ENCODE measurements at places on chromosomes 3 and 15.

GRCh38 chr3:133871368-133872090 is 24.2 kb downstream of the RAB6B start:
- no peak for DNase-seq

DNA sequence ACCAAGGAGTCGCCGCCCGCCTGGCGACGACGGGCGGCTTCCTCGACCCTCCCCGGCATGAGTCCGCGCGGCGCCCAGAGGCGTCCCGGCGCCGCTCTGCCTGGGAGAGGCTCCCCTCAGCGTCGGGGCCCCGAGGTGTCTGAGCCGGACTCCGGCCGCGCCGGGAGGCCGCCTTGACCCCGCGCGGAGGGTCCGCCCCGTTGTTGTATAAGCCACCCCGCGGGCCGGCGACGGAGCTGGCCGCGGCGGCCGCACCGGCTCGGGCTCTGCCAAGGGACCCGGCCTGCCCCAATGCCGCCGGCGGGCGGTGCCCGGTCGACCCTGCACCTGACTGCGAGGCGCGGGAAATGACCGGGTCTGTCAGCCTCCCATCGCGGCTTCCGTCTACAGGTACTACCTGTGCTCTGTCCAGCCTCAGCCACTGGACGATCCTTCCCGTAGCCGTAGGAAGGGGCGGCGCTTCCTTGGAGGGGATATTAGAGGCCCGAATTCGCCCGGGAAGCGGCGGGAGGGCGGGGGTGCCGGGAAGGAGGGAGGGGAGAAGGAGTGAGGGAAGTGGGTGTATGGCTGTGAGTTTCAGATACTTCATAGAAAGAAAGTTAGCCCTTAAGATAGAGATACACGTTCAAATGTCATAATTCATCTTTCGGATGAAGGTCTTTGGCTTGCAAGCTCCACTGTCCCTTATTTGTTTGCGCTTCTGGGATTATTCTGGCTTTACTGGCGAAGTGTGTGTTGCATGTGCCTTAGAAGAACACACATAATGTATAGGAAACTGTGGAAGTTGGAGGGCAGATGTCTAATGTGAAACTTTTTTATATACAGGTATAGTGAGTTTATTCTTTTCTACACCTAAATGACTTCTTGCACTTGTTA is 620 bp downstream of the ABHD5 start:
- peak; percentile 80 for DNase-seq

GRCh38 chr15:61715082-61715481 is 345.2 kb downstream of the VPS13C start:
- DNase-seq, result no peak

DNA sequence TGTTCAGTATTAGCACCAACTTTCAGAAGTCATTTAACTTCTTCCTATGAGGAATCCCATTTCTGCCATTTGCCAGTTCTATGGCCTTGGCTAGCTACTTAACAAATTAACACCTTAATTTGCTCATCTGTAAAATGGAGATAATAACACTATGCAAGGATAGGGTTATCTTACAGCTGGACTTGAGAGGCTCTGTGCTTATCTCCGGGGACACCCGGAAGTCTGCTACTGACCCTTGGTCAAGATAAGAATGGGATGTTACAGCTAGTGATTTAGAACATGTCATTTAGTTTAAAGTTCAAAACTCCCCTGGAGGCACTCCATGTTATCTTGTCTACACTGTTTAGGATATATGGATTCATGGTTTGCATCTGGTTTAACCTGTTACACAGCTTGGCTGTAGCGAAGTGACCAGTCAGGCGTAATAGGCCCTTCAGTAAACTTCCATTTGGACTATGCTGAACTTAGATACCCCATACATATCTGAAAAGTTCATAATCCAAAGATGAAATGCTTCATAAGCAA is 156.0 kb upstream of the CD96 start:
- no peak for DNase-seq

GRCh38 chr15:90760661-90761232 is 43.6 kb downstream of the BLM start:
- no peak for DNase-seq

- no peak for DNase-seq
Observed at GRCh38 chr3:139016430-139017048, 4.2 kb downstream of the PRR23B start.

DNA sequence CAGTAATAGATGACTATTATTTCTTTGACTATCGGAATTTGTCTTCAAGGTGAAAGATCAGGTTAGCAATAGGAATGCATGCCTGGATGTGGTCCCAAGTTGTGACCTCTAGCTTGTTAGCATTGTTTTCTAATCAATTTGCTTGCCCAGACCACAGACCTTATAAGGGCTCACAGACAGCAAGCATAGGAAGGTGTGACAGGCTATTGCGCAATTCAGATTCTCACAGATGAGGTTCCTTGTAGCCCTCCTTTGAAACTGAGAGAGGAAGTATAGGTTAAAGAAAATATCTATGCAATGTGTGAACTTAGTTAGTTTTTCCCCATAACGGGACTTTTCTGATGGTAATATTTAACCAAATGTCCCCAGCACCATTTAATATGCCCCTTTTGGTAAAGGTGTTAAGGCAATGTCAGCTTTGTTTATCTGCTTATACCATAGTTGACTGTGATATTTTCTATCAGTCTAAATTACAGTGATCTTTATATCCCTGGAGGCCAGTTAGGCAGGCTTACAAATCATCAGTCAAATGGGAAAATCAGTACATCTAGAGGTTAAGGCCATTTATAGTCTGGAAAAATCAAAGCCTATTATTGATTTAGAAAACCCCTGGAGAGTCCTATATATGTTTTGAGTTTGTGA is 168.1 kb upstream of the MBNL1 start:
- DNase-seq, result no peak

DNA sequence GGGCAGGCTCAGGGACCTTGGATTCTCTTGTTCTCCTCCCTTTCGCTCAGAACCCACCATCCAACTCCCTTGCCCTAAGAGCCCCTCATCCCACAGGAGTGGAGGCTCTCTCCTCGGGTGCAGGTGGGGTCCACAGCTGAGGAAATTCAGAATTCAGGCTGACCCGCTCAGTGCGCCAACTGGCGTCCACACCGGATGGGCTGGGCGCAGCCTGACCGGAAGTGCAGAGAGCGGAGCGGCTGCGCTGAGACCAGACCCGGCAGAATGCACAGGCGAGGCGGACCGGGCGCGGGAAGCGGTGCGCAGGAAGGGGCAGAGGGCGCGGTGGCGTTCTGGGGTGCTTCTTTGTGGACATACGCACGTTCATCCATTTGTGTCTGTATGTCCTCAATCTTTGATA is 210.4 kb upstream of the NDN start:
- no peak for DNase-seq

GRCh38 chr3:61673651-61674050 is 112.3 kb downstream of the PTPRG start:
- no peak for DNase-seq

- no peak for DNase-seq
Observed at GRCh38 chr3:171753025-171753472, 57.2 kb downstream of the PLD1 start.

GRCh38 chr3:16406579-16406978 is 106.9 kb downstream of the RFTN1 start:
- no peak for DNase-seq

GRCh38 chr3:170470063-170471016 is 51.7 kb downstream of the CLDN11 start:
- DNase-seq, result no peak

DNA sequence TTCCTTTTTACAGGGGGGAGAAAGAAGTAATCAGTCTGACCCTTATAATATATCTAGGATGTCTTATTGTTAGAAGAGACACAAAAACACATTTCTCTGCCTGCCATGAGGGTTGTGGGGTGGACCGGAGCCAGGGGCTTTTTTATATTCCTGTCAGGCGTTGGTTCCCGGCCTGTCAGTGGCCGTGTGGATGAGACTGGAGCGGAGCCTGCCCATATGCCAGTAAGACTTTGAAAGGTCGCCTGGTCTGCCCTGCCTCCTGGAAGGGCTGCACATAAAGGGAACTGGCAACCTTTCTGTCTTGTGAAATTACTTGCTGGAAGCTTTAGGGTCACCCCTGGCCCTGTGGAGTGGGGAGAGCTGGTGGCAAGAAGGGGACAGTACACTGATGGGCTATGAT is 34.7 kb downstream of the MAP3K13 start:
- DNase-seq, result no peak

DNA sequence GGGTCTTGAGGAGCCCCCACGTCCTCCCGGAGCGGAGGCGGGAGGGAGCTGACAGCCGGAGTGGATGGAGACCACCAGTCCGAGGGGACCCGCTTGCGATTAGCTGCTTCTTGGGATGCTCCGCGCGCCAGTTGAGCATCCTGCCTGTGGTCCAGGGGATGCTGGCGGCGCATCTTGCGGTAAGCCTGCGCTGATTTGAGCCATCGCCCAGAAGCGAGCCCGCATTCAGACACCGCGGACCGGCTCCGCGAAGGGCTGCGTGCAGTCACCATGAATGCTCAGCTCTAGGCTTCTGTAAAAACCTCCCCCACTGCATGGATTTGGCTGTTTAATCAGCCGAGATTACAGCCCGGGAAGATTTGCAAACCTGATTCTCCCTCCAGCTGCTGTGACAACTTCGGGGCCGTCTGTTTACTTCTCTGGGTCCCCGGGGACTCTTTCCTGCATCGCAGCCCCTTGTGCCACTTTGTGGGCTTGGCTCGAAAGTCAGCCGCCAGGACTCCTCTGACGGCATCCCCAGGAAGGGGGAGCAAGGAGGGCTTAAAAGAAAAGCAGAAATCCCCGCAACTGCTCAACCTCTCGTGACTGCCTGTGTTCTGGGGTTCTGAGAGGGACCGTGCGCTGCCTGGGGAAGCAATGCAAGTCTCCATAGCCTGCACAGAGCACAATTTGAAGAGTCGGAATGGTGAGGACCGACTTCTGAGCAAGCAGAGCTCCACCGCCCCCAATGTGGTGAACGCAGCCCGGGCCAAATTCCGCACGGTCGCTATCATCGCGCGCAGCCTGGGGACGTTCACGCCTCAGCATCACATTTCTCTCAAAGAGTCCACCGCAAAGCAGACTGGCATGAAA is 171.1 kb downstream of the KCNAB1 start:
- peak; percentile 76 for DNase-seq

GRCh38 chr3:188553569-188553968 is 399.6 kb downstream of the LPP start:
- no peak for DNase-seq

DNA sequence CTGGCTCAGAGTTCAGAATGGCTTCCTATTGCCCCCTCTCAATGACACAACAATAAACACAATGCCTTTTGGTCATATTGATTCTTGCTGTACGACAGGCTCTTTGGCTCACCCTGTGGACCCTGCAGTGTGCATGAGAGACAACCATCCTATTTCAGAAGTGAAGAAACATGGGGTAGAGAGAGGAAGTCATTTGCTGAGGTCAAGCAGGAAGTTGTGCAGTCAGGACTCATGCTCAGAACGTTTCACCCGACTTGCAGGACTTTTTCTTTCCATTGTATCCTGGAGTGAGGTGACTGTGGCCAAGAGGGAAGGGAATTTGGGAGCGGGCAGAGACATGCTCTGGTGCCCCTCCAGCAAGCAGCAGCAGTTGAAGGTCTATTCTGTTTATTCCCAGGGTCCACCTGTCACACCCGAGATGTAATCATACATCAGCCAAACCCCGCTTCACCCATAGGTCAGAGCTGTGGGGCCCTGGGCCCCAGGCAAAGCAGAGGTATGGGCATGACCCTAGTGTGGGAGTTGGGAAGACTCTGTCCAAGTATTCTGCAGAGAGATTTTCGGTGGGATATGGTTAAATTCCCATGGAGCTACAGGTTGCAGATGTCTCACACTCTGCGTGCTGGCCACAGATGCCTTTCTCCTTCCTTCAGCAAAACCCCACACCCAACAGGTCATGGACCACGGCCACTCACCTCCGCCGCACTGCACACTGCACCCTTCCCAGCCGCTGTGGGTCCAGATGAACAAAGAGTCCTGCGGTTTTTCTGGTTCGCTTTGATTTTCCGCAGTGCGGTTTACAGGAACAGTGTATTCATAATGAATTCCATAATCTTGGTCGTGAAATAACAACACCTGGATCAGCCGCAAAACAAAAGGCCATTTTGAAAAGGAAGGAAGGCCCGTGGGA is 290.6 kb downstream of the ADAMTS17 start:
- DNase-seq, result no peak

DNA sequence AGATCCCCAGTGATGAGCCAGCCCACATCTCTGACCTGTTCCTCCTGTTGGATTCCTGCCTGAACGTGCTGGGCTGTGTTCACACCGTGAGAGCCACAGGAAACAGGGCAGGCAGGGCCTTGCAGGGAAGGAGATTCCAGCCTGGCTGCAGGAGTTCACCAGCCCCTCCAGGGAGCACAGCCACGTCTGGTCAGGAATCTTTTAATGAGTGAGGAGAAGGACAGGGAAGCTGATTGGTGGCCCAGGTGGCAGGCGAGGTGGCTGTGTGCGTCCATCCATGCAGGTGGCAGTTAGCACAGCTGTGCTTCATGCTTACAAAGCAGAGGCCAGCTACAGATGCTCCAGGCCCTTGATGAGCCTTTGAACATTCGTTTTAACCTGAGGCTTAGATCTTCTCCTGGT is 10.5 kb downstream of the LRRK1 start:
- peak; percentile 43 for DNase-seq

DNA sequence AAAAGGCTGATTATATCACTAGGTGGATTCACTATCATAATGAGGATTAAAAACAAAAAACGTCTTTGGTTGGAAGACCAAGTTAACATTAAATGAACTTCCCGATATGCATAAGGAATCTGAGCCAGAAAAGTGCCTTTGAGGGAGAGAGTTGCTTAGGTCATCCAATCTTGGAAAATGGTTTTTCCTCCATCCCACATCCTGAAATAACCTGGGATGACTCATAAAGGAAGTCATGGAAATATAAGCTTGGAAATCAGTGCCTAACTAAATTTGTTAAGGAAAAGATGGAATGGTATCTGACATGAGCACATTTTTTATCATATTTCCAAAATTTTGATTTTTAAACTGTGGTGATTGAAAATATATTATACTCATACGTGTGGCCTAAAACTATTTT is 66.0 kb downstream of the KBTBD8 start:
- no peak for DNase-seq

DNA sequence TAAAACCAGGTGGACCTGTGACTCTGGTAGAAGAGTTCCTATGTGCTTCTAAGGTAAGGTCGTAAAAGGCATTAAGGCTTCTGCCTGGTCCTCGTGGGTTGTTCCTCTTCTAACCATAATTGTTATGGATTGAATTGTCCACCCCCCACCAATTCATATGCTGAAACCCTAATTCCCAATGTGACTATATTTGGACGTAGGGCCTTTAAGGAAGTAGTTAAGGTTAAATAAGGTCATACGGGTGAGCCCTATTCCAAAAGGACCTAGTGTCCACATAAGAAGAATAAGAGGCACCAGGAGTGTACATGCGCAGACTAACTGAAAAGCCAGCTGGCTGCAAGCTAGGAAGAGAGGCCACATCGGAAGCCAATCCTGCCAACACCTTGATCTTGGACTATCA is 1.9 kb downstream of the ADPGK start:
- DNase-seq, result no peak

DNA sequence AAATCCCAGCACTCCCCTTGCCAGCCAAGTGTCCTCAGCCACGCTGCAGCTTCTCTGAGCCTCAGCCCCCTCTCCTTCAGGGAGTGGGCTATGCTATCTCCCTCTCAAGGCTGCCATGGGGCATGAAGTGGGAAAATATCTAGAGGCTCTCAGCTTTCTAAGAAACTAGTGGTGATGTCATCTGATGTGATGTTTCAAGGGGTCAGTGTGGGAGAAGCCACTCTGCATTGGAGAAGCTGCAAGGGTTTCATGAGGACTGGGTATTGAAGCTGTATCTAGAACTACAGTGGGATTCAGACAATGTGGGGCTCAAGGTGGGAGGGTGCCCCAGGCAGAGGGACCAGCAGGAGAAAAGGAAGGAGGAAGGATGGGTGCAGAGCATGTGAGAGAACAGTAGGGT is 210.2 kb downstream of the TLE3 start:
- DNase-seq, result no peak
